ENCODE measurements at places on chromosomes 7 and 10. TPM values are rescaled to one million over a fixed set of nuclear protein-coding genes. Genes with fewer than 3 reads are reported as not detected.

Gene ADAM8
- 116 TPM for total RNA-seq

Gene PRLHR
- not detected for total RNA-seq

DNA sequence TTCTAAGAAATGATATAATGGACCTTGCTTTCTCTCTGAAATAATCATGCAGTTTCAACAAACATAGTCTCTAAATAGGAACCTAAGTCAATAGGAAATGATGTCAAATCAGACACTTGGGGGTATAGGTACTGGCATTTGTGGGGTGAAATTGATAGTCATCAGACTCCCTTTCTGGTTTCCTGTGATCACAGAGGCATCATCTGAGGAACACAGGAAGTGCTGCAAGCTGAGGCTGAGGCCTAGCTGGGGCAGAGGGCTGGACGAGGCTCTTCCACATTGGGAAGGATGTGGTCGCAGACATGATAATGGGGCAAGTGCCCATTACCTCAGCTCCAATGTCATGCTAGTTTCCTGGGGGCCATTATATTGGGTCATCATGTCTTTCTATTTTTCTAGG is 33.5 kb upstream of the TARP start:
- DNase-seq: no peak

GRCh38 chr10:33419311-33419710 is 84.8 kb upstream of the NRP1 start:
- DNase-seq: no peak

- no peak for DNase-seq
These were observed 158.4 kb upstream of the PDE1C start for GRCh38 chr7:32228601-32229000.

Data from B cell (primary cell).